ENCODE measurements at places on chromosomes 3 and 15.

- peaks cover 31% of the 10 kb centered on the region for H3K36me3 ChIP-seq
- H3K4me1 ChIP-seq, result no peaks in the 10 kb centered on the region
- no peak for DNase-seq
- H3K27me3 ChIP-seq, result no peaks in the 10 kb centered on the region
These were observed 2.5 kb upstream of the CAPN3 start for GRCh38 chr15:42356851-42357250.

DNA sequence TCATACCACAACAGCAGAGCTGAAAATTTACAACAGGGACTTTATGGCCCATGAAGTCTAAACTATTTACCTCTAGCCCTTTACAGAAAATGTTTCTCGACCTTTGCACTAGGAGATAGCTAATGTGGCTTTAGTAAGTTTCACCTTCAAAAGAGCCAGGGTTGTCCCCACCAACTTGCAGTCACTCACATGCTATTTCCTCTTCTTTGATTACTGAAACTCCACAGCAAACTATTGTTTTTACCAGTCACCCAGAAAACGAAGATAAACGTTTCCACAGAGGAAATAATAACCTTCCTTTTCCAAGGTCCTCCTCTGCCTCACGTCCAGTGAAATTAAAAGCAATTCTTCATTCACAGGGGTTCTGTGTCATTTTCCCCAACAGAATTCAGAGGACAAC is 48.2 kb downstream of the WWTR1 start:
- H3K27ac ChIP-seq, result no peak overlapping the region
- no peak for DNase-seq
- H3K27me3 ChIP-seq, result no peaks in the 10 kb centered on the region
- no peaks in the 10 kb centered on the region for H3K4me1 ChIP-seq
- no peaks in the 10 kb centered on the region for H3K36me3 ChIP-seq
- H3K4me3 ChIP-seq, result no peak overlapping the region

- peak overlapping the region; percentile 84 for H3K4me3 ChIP-seq
- H3K4me1 ChIP-seq, result peaks cover 64% of the 10 kb centered on the region
- peaks cover 30% of the 10 kb centered on the region for H3K36me3 ChIP-seq
- no peak for DNase-seq
These were observed 62.6 kb downstream of the OSBPL10 start for GRCh38 chr3:31918179-31919150.

GRCh38 chr3:71237672-71238071 is 345.9 kb downstream of the FOXP1 start:
- H3K4me3 ChIP-seq, result no peak overlapping the region
- no peak for DNase-seq
- peaks cover 23% of the 10 kb centered on the region for H3K36me3 ChIP-seq

- H3K36me3 ChIP-seq, result no peaks in the 10 kb centered on the region
- H3K4me3 ChIP-seq, result no peak overlapping the region
- peaks cover 2% of the 10 kb centered on the region for H3K4me1 ChIP-seq
- no peak overlapping the region for H3K27ac ChIP-seq
These were observed 204.2 kb upstream of the LRRN1 start for GRCh38 chr3:3594986-3595385.

GRCh38 chr3:87805670-87806069 is 253.1 kb downstream of the CGGBP1 start:
- no peaks in the 10 kb centered on the region for H3K4me1 ChIP-seq
- H3K4me3 ChIP-seq, result no peak overlapping the region
- H3K36me3 ChIP-seq, result no peaks in the 10 kb centered on the region

DNA sequence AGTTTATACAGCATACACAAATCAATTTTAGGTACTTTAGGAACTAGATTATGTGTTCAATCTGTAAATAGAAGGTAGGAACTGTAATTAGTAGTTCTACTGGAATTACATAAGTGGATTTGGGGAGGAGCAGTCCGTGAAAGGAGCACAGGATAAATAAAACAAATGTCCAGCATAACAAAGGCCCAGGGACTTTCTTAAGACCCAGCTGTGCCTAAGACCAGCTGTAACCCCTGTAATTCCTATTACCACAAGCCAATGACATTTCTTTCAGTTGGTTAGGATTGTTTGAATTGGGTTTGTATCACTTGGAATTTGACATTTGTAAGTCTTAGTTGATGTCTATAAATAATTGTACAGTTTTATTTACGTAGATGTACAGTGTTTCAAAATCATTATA is 4.8 kb upstream of the ZBTB20 start:
- H3K27me3 ChIP-seq, result no peaks in the 10 kb centered on the region
- peaks cover 2% of the 10 kb centered on the region for H3K4me1 ChIP-seq
- H3K27ac ChIP-seq, result no peak overlapping the region
- H3K36me3 ChIP-seq, result peaks cover 10% of the 10 kb centered on the region

- no peaks in the 10 kb centered on the region for H3K27me3 ChIP-seq
- H3K4me1 ChIP-seq, result no peaks in the 10 kb centered on the region
- no peak overlapping the region for H3K27ac ChIP-seq
- DNase-seq, result no peak
- no peak overlapping the region for H3K4me3 ChIP-seq
- peaks cover 4% of the 10 kb centered on the region for H3K36me3 ChIP-seq
These were observed 34.8 kb downstream of the LMCD1 start for GRCh38 chr3:8536096-8537056.

DNA sequence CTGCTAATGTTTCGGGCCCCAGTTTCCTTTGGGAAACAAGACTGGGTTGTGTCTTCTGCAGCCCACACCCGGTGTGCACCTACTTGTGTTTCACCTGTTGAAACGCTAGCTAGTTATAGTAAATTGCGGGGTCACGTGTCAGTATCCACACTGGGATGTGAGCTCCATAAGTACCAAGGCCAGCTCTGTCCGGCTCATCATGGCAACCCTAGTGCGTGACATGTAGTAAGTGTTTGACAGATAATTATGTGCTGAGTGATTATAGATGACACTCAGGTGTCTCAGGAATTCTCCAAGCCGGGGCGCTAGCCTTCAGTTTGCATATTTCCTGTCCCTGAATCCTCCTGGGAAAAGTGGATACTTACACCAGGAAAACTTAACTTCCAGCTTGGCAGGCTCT is 12.8 kb downstream of the APOD start:
- peaks cover 19% of the 10 kb centered on the region for H3K4me1 ChIP-seq
- no peak overlapping the region for H3K27ac ChIP-seq
- no peak for DNase-seq
- no peak overlapping the region for H3K4me3 ChIP-seq
- H3K27me3 ChIP-seq, result no peaks in the 10 kb centered on the region
- H3K36me3 ChIP-seq, result no peaks in the 10 kb centered on the region

- DNase-seq, result peak; percentile 68
- H3K4me1 ChIP-seq, result peaks cover 67% of the 10 kb centered on the region
These were observed 5.7 kb downstream of the LYSMD2 start for GRCh38 chr15:51731549-51732267.

GRCh38 chr3:150308481-150309256 is 99.4 kb upstream of the TSC22D2 start:
- H3K4me1 ChIP-seq, result no peaks in the 10 kb centered on the region
- DNase-seq, result no peak
- no peaks in the 10 kb centered on the region for H3K36me3 ChIP-seq
- peaks cover 15% of the 10 kb centered on the region for H3K27me3 ChIP-seq

DNA sequence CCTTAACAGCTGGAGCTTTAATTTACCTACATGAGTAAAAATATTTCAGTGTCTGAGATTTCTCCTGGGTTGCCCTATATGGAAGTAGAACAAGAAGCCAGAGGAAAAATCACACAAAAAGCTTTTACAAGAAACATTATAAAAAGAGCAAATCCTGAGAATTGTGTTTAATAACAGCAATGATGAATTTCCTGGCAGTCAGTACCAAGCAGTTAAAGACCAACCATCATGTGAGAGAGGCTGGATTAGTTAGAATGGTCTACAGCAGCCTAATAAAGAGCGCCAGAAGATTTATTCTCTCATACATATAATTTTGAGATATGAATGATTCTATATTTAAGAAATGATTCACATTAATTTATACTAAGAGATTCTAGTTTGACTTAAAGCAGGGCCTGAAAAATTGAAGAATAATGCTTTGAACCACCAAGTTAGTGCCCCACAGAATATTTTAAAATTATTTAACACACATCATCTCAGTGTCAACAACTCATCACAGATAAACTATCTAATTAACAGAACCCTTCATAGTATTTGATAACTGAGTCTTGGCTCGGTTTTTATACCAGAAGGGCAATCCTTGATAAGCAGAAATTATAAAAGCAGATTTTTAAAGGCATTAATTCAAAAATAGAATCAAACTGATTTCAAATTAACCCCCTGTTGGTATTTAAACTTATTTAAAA is 59.9 kb upstream of the DPH6 start:
- H3K27me3 ChIP-seq, result peaks cover 1% of the 10 kb centered on the region
- no peak overlapping the region for H3K4me3 ChIP-seq
- no peak for DNase-seq
- H3K27ac ChIP-seq, result no peak overlapping the region
- no peaks in the 10 kb centered on the region for H3K4me1 ChIP-seq
- H3K36me3 ChIP-seq, result no peaks in the 10 kb centered on the region

DNA sequence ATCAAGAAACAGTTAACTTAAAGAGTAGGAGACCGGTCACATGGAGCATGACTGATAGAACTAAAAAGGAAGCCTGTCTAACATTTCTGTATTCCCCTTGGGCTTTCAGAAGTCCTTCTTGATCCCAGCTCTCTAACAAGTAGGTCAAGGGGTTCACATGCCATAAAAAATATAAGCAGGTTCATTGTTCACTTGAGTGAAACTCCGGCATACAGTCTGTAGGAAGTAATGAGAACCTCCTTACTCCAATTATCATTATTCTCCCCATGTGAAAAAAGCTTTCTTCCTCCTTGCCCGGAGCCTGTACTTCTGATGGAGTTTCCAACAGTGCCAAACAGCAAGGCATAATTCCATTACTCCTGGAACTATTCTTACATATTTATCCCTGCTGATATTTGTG is 242.8 kb upstream of the CNTN4 start:
- no peaks in the 10 kb centered on the region for H3K27me3 ChIP-seq
- no peak for DNase-seq
- no peaks in the 10 kb centered on the region for H3K36me3 ChIP-seq
- no peak overlapping the region for H3K27ac ChIP-seq
- H3K4me1 ChIP-seq, result no peaks in the 10 kb centered on the region
- no peak overlapping the region for H3K4me3 ChIP-seq

GRCh38 chr3:194761384-194761783 is 75.7 kb downstream of the FAM43A start:
- H3K27ac ChIP-seq, result no peak overlapping the region
- H3K36me3 ChIP-seq, result no peaks in the 10 kb centered on the region

DNA sequence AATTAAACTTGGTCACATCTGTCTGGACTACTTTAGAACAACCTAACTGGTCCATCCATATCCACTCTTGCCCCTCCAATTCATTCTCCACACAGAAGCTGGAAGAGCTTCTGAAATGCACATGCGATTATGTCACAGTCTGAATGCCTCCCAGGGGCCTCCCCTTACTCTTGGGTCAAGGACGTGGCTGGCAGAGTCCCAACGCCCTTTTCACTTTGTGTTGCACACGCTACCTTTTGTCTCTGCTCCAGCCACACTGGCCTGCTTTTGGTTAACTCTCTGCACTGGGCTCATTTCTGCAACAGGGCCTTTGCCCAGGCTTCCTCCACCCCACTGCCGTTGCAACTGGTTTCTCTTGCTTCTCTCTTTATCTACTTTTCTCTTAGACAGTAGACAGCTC is 245.2 kb downstream of the IL20RB start:
- H3K27me3 ChIP-seq, result peaks cover 2% of the 10 kb centered on the region
- DNase-seq, result no peak
- H3K4me3 ChIP-seq, result no peak overlapping the region
- H3K4me1 ChIP-seq, result no peaks in the 10 kb centered on the region

DNA sequence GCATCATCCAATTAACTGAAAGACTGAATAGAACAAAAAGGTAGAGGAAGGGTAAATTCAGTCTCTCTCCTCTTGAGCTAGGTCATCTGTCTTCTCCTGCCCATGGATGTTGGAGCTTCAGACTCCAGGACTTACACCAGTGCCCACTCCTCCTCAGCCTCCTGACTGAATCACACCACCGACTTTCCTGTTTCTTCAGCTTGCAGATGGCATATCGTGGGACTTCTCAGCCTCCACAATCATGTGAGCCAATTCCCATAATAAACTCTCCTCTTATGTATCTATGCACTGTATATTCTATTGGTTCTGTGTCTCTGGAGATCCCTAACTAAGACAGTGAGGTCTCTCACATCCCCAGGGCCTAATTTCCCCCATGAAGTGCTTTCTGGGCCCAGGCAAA is 140.4 kb downstream of the CD47 start:
- H3K4me3 ChIP-seq, result no peak overlapping the region
- no peak for DNase-seq
- no peak overlapping the region for H3K27ac ChIP-seq

GRCh38 chr3:46472736-46473135 is 8.0 kb upstream of the LTF start:
- H3K27me3 ChIP-seq, result peaks cover 14% of the 10 kb centered on the region
- DNase-seq, result no peak
- no peaks in the 10 kb centered on the region for H3K4me1 ChIP-seq
- no peak overlapping the region for H3K27ac ChIP-seq
- H3K4me3 ChIP-seq, result no peak overlapping the region

DNA sequence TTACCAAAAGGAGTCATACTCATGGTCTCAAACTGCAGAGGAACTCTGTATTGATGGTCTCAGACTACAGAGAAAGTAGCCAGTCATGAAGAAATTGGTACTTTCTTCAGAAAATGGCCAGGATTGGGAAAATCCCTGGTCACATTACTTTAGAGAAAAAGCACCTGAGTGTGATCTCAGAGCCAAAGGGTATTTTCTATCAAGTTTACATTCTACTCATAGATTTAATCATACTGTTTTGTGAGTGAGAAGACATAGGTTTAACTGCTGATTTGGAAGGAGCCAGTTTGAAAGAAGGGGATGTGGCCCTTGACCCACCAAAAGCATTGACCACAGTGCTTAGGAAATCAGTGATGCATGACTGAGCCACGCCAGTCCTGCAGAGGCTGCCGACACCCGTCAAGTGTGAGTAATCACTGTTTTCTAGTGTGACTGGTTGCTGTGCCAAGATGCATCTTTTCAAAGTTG is 203.6 kb downstream of the AKAP13 start:
- peak; percentile 38 for DNase-seq
- peaks cover 61% of the 10 kb centered on the region for H3K4me1 ChIP-seq
- H3K27ac ChIP-seq, result peak overlapping the region; percentile 99

- H3K36me3 ChIP-seq, result no peaks in the 10 kb centered on the region
- no peak overlapping the region for H3K27ac ChIP-seq
- peaks cover 6% of the 10 kb centered on the region for H3K27me3 ChIP-seq
These were observed 126.6 kb downstream of the SRGAP3 start for GRCh38 chr3:9122732-9123364.

- H3K27ac ChIP-seq, result no peak overlapping the region
- no peak for DNase-seq
- H3K4me1 ChIP-seq, result no peaks in the 10 kb centered on the region
- no peak overlapping the region for H3K4me3 ChIP-seq
- H3K36me3 ChIP-seq, result peaks cover 3% of the 10 kb centered on the region
These were observed 16.1 kb upstream of the GCSAM start for GRCh38 chr3:112149136-112149535.

GRCh38 chr15:71288348-71288955 is 173.2 kb downstream of the THSD4 start:
- no peaks in the 10 kb centered on the region for H3K4me1 ChIP-seq
- H3K4me3 ChIP-seq, result no peak overlapping the region
- H3K36me3 ChIP-seq, result no peaks in the 10 kb centered on the region
- no peak overlapping the region for H3K27ac ChIP-seq
- DNase-seq, result no peak
- H3K27me3 ChIP-seq, result peaks cover 4% of the 10 kb centered on the region

Data from memory B cell (primary cell).